ENCODE measurements at places on chromosomes 3 and 15.
A peak's percentile ranks its signal among the peaks of the same experiment; 100 is the strongest.

- DNase-seq, result no peak
These were observed 198.7 kb upstream of the CMC1 start for GRCh38 chr3:28042707-28043106.

GRCh38 chr3:106071306-106071705 is 202.5 kb upstream of the CBLB start:
- no peak for DNase-seq

DNA sequence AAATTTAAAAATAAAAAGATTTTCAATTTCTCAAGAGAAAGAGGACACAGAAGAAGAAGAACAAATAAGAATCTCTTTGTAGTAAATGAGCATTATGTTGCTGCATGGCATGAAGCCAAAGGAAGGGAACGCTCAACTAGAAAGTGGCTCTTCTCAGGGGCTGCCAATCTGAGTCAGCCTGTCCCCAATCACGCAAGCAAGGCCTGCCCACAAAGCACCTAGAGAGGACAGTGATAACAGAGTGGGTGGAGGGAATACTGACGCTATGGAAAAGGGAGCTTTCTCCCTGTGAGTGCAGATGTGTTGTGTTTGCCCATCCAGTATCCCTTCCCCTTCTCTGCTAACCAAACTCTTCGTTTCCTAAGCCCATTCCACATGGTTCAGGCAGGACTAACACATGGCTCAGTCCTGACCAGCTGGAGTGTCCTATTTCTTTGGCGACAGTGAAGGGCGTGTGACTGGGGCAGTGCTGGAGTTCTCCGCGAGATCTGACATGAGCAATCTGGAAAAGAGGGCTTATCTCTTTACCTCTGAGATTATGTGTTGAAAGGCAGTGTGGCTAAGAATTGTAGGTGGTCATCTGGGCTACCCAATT is 14.2 kb downstream of the FBN1 start:
- DNase-seq, result no peak

GRCh38 chr3:67640023-67640660 is 14.3 kb downstream of the SUCLG2 start:
- no peak for DNase-seq

GRCh38 chr15:40130799-40131502 is 22.3 kb upstream of the BMF start:
- DNase-seq, result no peak

- DNase-seq, result no peak
These were observed 40.7 kb downstream of the OXSM start for GRCh38 chr3:25830373-25831280.

- no peak for DNase-seq
These were observed 114.8 kb downstream of the EOMES start for GRCh38 chr3:27607370-27607769.

DNA sequence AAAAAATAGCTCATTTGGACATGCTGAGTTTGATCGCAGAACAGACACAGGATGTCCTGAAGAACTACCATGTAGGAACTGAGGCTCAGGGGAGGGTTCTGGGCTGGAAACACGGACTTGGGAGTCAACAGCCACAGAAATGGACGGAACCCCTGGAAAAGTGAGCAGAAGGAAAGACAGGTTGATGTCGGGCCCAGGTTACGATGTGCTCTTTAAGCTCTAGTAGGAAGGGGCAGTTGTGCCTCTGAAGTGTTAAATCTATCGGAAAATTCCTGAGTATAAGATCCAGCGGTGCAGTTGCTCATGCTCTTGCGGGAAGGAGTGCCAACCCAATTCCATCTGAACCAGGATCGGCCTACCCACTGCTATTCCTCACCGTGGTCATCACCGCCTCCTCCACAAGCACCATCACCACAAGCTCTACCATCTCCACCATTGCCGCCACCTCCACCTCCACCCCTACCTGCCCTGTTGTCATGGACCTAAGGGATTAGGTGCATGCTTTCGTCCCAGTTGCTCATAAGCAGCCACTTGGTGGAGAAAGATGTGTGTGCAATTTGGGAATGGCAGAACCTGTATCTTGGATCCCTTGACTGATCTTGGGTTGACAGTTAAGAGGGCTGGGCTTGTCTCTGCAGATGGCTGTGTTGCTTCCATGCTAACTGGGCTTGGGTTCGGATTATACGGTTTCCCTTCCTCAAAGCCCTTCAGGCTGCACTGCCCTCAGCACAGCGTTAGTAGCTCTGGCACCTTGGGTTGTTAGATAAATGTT is 108.5 kb downstream of the ASB7 start:
- no peak for DNase-seq

DNA sequence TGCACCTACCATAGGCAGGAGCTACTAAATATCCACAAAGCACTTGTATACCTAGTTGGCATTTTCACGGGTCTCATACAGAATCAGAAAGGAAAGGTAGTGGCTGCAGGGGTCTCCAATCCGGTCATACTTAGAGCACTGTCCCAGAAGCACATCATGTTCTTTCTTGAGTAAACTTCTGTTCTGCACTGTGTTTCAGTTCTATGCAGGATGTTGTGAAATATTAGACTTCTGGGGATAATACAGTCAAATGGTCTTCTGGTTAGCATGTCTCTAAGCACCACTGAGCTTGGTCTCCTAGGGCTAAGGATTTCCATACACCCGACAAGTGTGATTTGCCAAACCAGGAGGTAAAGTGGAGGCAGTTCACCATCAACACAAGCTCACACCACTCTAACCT is 27.9 kb downstream of the MINDY4B start:
- DNase-seq, result no peak

- no peak for DNase-seq
These were observed 157.7 kb downstream of the THSD4 start for GRCh38 chr15:71272932-71273331.

DNA sequence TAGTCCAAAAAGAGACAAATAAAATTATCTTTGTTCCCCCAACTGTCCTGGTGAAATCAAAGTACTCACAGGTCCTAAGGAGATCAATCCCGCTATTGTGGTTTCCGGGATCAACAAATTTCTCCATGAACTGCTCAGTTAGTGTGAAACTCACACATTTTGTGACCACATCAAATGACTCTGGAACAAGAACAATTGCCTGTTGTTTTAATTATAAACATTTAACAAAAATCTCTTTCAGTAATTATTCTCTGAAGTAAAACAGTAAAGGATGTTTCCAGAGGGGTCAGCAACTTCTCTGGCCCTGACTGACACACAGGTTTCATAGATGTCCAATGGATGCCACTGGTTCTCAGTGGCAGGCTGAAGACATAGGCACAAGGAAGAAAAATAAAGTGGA is 3.9 kb downstream of the CLDND1 start:
- DNase-seq, result no peak

- DNase-seq, result no peak
These were observed 94.0 kb downstream of the LRRC28 start for GRCh38 chr15:99345242-99345641.

GRCh38 chr3:179020112-179020511 is 51.5 kb downstream of the ZMAT3 start:
- DNase-seq, result no peak

DNA sequence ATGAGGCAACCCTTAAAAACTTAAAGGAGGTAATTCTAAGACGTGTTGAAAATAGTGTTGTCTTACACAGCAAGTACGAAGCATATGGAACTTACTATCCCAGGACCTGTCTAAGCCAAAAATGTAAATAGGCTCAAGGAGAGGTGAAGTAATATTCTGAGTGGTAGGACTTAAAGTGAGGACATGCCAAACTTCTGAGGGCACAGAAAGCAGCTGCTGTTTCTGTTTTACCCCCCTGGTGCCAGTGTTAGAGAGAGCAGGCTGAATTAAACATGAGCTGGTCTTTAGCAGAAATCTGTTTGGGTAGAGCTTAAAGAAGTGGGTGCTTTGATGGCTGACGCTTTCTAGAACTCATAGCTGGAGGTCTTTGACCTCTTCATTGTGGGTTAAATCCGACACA is 149.7 kb upstream of the NPHP3 start:
- no peak for DNase-seq

DNA sequence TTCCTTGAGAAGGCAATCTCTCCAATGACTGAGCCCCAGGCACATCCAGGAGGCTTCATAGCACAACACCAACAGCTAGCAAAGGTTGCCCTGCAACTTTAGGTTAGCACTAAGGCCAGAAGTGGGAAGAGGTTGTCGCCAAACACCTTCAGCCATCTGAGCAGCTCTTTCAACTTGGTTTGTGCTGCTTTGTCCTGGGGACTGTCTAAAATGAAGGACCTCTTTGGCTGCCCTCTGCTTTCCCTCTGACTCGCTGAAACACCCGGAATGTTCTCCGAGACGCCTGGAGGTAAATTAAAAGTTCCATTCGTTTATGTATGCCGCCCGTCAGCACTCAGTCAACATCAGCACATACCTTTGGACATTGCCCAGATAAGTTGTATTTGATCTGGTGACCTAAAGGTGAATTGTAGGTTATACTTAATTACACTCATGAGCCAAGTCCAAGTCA is 121.2 kb upstream of the NR2F2 start:
- no peak for DNase-seq

GRCh38 chr15:40932156-40932555 is 3.0 kb downstream of the DLL4 start:
- no peak for DNase-seq

DNA sequence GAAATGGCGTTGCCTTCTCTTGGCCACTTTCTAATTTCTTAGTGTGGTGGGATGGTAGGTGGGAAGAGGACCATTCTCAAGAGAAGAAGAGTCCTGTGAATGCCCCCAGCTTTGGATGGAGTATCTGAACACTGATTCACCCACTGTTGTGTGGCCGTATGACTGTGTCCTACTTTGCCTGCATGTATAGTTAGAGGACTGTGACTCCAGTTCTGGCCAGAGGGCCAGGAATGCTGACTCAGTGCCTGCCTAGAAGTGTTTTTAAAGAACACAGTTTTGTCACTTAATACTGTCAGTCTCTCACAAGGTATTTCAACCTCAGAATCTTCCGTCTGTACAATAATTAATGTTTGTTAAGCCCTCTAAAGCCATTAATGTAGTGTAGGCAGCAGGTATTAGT is 2.1 kb downstream of the SEC61A1 start:
- DNase-seq, result no peak

GRCh38 chr15:91603384-91604080 is 250.0 kb upstream of the SLCO3A1 start:
- DNase-seq, result no peak

DNA sequence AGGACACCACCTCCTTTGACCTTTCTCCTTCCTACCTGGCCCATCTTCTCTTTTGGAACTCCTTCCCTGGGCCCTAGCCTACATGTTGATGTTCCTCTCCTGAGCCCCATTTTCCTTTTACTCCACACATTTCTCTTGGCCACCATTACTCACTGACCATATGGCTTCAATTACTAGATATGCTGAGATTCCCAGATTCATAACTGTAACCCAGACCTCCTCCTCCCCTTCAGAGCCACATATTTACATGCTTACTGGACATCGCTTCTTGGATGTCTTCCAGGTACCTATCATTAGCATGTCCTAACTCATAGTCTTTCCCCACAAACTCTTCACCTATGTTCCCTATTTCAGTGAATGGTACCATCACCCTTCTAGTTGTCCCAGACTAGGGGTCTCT is 24.4 kb upstream of the TRIM59 start:
- no peak for DNase-seq

DNA sequence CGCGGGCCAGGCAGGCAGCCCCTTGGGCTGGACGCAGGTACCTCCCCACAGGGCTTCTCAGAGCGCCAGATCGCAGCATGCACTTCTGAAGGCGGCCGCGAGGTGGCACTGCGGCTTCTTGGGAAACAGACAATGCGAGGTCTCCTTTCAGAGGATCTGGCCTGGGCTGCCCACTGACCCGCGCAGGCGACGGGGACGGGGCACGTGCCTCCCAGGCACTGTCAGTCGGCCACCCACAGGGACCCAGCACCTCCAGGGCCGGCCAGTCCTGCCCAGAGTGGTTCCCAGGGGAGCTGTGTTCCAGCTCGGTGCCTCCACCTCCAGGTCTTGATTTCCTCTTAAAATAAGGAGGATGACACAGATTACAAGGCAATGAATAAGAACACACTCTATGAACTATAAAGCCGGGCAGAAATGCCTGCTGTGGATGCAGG is 24.4 kb upstream of the TXNRD3 start:
- DNase-seq, result peak; percentile 44

GRCh38 chr3:182570946-182571594 is 222.2 kb upstream of the ATP11B start:
- DNase-seq, result no peak

GRCh38 chr15:52227456-52227855 is 36.3 kb upstream of the GNB5 start:
- peak; percentile 59 for DNase-seq

- DNase-seq, result no peak
These were observed 517.0 kb upstream of the PPP2R3A start for GRCh38 chr3:135448520-135448919.

GRCh38 chr3:149377408-149378364 is at the start of gene TM4SF1:
TSS of gene TM4SF1 (minus strand) at chr3:149377649. CDS start at chr3:149377547, 102 bp downstream.
- DNase-seq, result no peak

DNA sequence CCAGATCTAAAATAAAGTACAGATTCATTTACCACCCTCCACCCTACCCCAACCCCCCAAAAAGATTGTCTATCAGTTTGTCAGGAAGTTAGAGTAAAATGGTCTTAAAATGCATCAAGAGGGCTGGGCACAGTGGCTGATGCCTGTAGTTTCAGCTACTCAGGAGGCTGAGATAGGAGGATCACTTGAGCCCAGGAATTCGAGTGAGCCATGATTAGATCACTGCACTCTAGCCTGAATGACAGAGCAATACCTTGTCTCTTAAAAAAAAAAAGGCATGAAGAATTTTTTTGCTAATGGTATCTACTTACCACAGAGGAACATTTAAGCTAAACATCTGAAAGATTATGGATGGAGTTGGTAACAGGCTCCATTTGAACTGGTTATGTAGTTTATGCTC is 71.0 kb downstream of the RBM6 start:
- no peak for DNase-seq

- no peak for DNase-seq
These were observed 1.6 kb upstream of the WDR82 start for GRCh38 chr3:52280050-52280461.

DNA sequence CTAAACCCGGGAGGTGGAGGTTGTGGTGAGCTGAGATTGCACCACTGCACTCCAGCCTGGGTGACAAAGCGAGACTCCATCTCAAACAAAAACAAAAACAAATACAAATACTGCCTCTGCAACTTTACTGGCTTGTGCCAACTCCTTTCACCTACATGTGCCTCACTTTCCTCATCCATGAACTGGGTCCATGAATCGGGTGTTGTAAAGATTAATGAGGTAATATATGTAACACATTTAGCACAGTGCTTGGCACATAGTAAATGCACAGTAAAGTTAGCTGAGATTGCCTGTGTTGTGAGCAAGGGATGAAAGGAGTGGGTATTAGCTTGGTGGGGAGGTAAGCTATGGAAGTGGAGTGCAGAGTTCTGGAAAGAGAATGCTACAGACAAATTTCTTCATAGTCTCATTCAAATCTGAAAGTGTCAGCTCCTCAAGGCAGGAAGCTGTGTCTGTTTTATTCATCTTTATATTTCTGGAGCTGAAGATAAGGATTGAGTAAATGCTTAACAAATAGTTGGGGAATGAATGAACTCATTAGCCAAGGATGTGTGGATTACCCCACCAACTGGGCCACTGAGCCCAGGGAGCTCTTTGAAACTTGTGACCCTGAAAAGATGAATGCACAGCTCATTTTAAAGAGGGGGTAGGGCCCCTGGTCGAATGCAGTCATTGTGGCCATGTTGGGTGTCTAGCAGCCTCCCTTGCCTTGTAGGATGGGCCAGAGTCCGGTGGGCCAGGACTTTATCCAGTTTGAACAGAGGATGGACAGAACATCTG is 7.7 kb upstream of the CDCP1 start:
- no peak for DNase-seq
